Naive B cell (primary cell): ENCODE measurements at places on chromosomes 2 and 18. TPM values are rescaled to one million over a fixed set of nuclear protein-coding genes. Genes with fewer than 3 reads are reported as not detected.

The RNU2-63P gene
- polyA plus RNA-seq, result 9.0 TPM

The CD226 gene
- polyA plus RNA-seq, result 0.93 TPM

The ZC3H8 gene
- 13.4 TPM for polyA plus RNA-seq

The AQP12B gene
- not detected for polyA plus RNA-seq

The TRIM43 gene
- not detected for polyA plus RNA-seq

The BOLL gene
- not detected for polyA plus RNA-seq

The CYP26B1 gene
- not detected for polyA plus RNA-seq

The CPLX4 gene
- polyA plus RNA-seq, result not detected

The EFEMP1 gene
- not detected for polyA plus RNA-seq

The RNF152 gene
- not detected for polyA plus RNA-seq

The HRH4 gene
- polyA plus RNA-seq, result not detected

The FMNL2 gene
- 0.79 TPM for polyA plus RNA-seq

The C1QL2 gene
- not detected for polyA plus RNA-seq

The PTGR3 gene
- polyA plus RNA-seq, result 36.8 TPM

The SLC4A3 gene
- not detected for polyA plus RNA-seq

The GPR155 gene
- polyA plus RNA-seq, result 1.9 TPM

The SPP2 gene
- not detected for polyA plus RNA-seq

The ATOH8 gene
- polyA plus RNA-seq, result not detected

The SERPINB12 gene
- polyA plus RNA-seq, result not detected

The ALK gene
- not detected for polyA plus RNA-seq

The C1D gene
- 3.8 TPM for polyA plus RNA-seq

The CAPN14 gene
- polyA plus RNA-seq, result 1.1 TPM

The PTH2R gene
- polyA plus RNA-seq, result 0.09 TPM

The IL36B gene
- not detected for polyA plus RNA-seq

The MC2R gene
- not detected for polyA plus RNA-seq

The LONRF2 gene
- polyA plus RNA-seq, result not detected

The MGAT4A gene
- polyA plus RNA-seq, result 18.7 TPM

The MALL gene
- not detected for polyA plus RNA-seq

The MAP3K19 gene
- not detected for polyA plus RNA-seq

The CAPN13 gene
- not detected for polyA plus RNA-seq

The UNC80 gene
- not detected for polyA plus RNA-seq

The OSBPL6 gene
- not detected for polyA plus RNA-seq

The FAM228A gene
- polyA plus RNA-seq, result not detected

The GBX2 gene
- polyA plus RNA-seq, result not detected

The SULT1C2 gene
- polyA plus RNA-seq, result not detected
